Endodermal cell (in vitro differentiated cells): ENCODE measurements at places on chromosomes 11 and 22.

DNA sequence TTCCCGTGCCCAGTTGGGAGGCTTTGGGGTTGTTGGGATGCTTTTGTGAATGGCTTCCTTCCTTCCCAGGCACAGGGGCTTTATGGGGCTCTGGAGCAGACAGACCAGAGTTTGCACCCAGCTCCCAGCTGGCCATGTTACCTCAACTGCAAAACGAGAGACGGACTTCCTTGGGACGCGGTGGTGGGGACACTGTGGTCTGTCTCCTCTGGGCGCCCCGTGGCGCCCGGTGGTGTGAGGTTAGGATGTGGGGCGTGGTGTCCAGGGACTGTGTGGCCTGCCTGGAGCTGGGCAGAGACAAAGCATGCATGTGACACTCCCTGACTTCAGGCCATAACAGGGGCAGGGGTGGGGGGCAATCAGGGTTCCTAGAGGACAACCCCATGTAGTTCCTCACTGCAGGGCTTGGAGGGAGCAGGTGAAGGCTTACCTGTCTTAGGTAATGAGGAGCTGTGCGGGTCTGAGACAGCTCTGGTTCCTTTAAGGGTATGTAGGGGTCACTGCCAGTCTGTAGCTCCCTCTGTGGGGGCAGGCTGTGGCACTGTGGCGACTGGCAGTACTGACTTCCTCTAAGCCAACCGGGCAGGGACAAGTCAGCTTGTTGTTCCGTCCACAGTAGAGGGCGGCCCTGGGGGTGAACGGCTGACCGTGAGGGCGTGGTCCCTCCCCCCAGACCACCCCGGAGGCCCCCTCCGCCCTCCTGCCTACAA is 14.4 kb downstream of the KCNQ1 start:
- no peaks in the 10 kb centered on the region for H3K4me1 ChIP-seq
- peak; percentile 30 for DNase-seq
- H3K27me3 ChIP-seq: peaks cover 30% of the 10 kb centered on the region
- H3K27ac ChIP-seq: no peak overlapping the region

DNA sequence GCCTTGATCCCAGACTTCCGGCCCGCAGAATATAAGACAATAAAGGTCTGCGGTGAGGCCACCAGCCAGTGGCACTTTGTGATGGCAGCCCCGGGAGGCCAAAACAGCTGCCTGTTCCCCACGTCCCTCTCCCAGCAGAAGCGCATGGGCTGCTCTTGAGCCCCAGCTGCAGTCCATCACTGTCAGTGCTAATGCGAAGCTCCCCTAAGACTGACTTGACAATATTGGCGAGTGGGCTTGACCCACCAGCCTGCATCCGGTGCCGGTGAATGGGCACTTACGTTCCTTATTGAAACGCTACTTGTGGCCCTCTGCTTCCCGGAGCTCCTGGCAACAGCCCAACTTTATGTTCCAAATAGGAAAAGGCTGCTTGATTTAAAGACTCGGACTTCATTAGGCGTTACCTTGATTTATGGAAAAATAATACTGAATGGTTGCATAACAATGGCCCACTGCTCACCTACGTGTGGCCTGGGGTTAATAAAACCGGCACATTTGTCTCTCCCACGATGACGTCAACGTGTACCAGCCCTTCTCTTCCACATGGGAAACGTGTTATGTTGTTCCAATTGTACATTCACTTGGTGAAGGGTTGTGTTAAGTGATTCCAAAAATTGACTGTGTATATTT is 93.4 kb upstream of the SEPTIN5 start:
- no peaks in the 10 kb centered on the region for H3K4me1 ChIP-seq
- H3K4me3 ChIP-seq: no peak overlapping the region
- DNase-seq: no peak
- H3K36me3 ChIP-seq: no peaks in the 10 kb centered on the region
- H3K27me3 ChIP-seq: no peaks in the 10 kb centered on the region

DNA sequence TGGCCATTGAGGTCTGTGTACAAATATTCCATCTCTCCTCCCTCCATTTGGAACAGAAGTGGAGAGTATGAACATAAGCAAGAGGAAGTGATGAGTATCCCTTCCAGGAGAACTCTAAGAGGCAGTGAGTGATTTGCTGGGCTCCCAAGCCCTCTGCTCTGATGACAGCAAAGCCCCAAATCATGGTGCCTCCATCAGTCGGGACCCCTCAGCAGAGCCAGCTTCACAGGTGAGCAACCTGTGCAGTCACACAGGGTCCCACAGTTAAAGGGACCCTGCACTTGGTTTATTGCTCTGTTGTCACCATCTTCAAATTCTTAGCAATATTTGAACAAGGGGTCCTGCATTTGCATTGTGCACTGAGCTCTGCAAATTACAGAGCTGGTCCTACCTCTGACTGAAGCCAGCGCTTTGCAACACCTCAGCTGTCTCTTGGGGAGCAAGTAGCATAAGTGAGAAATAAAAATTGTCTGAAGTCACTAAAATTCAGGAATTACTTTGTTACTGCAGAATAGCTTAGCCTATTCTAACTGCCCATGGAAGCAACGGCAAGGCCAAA is 466.4 kb downstream of the MN1 start:
- no peak for DNase-seq
- peaks cover 5% of the 10 kb centered on the region for H3K27me3 ChIP-seq
- no peaks in the 10 kb centered on the region for H3K4me1 ChIP-seq
- H3K36me3 ChIP-seq: no peaks in the 10 kb centered on the region

DNA sequence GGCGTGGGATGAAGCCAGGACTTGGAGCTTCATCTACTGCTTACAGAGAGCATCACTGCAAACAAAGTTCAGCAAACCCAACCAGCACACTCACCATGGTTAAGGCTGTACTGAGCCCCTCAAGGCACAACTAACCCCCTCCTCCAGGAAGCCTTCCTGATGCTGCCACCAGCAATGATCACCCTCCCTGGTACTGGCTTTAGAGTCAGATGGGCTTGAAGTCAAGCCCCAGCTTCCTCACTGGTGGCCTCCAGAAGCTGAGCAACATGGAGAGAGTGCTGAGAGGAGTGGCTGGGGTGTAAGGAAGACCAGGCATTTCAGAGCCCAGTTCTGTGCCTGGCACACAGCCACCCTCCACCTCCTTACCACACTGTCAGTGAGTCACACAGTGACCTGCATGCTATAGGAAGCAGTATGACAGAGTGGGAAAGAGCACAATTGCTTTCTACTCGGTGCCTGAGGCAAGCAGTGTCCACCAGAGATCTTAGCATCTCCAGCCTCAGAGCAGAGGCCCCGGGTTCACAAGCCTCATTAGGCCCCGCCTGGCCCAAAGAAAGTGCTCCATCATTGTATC is 24.7 kb upstream of the BAIAP2L2 start:
- no peak overlapping the region for H3K27ac ChIP-seq
- DNase-seq: no peak
- H3K4me1 ChIP-seq: no peaks in the 10 kb centered on the region
- H3K4me3 ChIP-seq: no peak overlapping the region
- peaks cover 7% of the 10 kb centered on the region for H3K36me3 ChIP-seq
- no peaks in the 10 kb centered on the region for H3K27me3 ChIP-seq

GRCh38 chr22:33889748-33890147 is 30.5 kb downstream of the LARGE1 start:
- no peak for DNase-seq
- no peaks in the 10 kb centered on the region for H3K27me3 ChIP-seq
- no peaks in the 10 kb centered on the region for H3K4me1 ChIP-seq
- H3K27ac ChIP-seq: no peak overlapping the region

DNA sequence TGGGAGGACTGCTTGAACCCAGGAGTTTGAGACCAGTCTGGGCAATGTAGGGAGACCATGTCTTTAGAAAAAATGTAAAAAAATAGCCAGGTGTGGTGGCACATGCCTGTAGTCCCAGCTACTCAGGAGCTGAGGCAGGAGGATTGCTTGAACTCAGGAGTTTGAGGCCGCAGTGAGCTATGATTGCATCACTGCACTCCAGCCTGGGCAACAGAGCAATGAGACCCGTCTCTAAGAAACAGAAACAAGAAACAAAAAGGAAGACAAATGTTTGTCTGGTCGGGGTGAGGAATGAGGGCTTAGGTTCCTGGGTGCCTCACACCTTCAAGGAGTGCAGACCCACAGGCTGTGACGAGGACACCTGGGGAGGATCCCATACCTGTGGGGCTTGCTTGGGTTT is 191.9 kb downstream of the CEP164 start:
- H3K4me3 ChIP-seq: no peak overlapping the region
- H3K36me3 ChIP-seq: no peaks in the 10 kb centered on the region
- H3K4me1 ChIP-seq: no peaks in the 10 kb centered on the region
- no peak for DNase-seq
- no peak overlapping the region for H3K27ac ChIP-seq

DNA sequence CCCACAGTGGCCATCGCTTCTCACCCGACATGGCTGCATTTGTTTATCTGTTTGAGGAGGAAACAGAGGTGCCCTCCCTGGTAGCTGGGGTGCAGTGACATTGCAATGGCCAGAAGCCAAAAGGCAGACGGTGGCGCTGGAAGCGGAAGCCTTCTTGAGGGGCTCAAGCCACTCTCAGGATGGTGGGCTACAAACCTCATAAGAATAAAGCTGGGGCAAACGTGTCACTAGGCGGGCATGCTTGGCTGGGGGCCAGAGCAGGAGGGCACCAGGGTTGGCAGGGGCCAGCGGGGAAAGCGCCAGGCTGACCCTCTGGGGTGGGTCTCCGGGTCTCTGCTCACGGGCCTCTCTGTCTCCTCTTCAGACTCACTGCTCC is 12.6 kb downstream of the TNNT3 start:
- no peaks in the 10 kb centered on the region for H3K36me3 ChIP-seq
- no peak overlapping the region for H3K4me3 ChIP-seq
- H3K4me1 ChIP-seq: no peaks in the 10 kb centered on the region
- no peaks in the 10 kb centered on the region for H3K27me3 ChIP-seq
- no peak overlapping the region for H3K27ac ChIP-seq

- H3K36me3 ChIP-seq: no peaks in the 10 kb centered on the region
- H3K27ac ChIP-seq: no peak overlapping the region
- H3K4me3 ChIP-seq: no peak overlapping the region
- peaks cover 3% of the 10 kb centered on the region for H3K4me1 ChIP-seq
- H3K27me3 ChIP-seq: no peaks in the 10 kb centered on the region
Observed at GRCh38 chr11:104895634-104896033, 2.6 kb downstream of the CASP12 start.

DNA sequence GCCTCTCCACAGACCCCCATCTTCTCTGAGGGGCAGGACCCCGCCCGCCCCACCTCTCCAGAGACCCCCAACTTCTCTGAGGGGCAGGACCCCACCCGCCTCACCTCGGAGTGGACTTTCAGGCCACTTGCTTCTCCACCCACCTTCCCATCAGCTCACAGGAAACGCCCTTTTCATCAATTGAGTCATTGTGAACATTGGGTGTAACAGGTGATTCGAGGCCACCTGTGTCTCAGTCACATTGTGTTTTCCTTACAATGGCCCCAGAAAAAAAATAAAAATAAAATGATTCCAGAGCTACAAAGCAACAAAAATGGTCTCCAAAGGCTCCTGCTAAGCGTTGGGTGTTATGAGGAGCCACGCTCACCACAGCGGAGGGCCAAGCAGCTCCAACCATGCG is 36.0 kb downstream of the BRD1 start:
- no peak overlapping the region for H3K27ac ChIP-seq
- no peak overlapping the region for H3K4me3 ChIP-seq
- H3K27me3 ChIP-seq: no peaks in the 10 kb centered on the region
- no peak for DNase-seq
- H3K4me1 ChIP-seq: no peaks in the 10 kb centered on the region
- H3K36me3 ChIP-seq: peaks cover 81% of the 10 kb centered on the region
